ENCODE measurements at places on chromosomes 7 and 10.

GRCh38 chr10:62045765-62046521, 144.4 kb downstream of the ARID5B start:
- no peak for DNase-seq

GRCh38 chr10:74310652-74311257, 159.7 kb downstream of the ADK start:
- no peak for DNase-seq

DNA sequence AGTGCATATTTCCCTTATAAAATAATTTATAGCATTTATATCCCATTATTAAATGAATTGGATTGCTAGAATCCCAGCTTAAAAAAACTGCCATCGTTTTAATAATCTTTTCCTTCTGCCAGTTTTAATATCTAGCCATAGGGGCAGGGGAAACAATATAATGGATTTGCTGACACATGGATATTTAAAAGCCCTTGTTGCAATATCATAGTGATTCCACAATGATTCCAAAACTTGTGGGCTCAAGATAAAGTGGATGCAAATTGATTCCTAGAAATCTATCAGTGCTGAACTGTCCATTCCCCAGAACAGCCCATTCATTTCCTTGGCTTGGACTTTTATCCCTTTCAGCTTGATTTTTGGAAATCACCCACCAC, 2.6 kb downstream of the CPA2 start:
- no peak for DNase-seq

GRCh38 chr10:17533731-17534130, 79.3 kb upstream of the ST8SIA6 start:
- no peak for DNase-seq

DNA sequence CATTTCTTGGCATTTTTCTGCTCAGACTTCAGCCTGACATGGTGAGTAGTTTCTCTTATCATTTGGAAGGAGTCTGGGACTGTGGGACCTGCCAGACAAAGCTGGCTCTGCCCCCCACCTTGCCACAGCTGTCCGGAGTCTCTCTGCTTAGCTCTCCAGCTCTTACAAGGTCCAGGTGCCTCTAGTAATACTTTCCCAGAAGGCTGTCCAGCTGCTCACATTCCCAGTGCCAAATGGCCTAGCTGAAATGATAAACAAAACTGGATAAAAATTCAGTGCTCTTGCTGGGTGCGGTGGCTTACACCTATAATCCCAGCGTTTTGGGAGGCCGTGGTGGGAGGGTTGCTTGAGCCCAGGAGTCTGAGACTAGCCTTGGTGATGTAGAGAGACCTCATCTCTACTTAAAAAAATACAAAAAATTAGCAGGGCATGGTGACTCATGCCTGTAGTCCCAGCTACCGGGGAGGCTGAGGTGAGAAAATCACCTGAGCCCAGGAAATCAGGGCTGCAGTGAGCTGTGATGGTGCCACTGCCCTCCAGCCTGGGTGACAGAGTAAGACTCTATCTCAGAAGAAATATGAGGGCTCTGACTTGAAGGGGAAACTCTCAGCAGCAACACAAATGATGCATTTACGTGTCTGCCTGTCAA, 86.8 kb downstream of the C10orf90 start:
- no peak for DNase-seq

DNA sequence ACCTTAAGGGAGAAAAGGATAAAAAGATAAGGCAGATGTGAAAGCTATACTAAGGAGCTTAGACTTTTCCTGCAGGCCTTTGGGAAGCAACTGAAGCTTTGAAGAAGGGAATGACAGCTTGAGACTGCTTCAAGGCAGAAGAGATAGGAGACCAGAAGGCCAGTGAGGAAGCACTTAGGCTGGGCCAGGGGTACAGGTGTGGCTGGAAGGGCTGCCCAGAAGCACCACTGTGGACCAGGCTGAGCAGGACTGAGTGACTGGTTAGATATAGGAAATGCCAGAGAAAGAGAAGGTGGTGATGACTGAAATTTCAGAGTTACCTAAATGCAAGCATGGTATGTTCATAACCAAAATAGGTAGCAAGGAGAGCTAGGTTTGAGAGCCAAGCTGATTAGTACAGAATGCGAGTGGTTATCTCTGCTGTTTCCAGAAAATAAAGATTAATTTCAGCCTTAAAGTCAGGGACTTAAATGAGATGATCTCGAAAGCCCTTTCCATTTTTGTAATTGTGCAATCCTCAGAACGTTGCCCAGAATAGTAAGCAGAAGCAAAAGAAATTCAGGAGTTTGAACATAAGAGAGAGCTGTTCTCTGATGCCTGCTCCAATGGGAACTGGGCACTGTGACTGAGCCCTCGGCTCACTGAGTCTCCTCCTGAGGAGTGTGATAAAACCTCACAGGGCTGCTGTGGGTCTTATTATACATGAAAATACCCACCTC, 54.9 kb downstream of the MET start:
- no peak for DNase-seq

DNA sequence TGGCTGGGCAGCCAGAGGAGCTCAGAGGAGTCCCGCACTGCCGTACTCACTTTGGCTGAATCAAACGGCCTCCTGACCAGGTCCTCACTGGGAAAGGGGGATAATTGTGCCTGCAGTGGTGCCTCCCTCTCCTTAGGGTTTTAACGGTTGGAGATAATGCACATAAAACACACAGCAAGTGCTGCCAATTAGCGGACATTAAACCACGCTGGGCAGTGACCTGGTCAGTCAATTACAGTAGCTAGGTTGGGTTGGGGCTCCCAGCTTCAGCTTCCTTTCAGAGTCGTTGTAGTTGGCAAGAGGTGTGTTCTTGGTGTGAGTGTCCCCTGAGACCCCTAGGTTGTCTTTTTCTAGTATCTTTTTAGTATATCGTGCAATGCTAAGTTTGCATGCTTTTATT, 146.6 kb downstream of the C10orf105 start:
- DNase-seq: no peak

Measured in stimulated activated CD8-positive, alpha-beta memory T cell treated with anti-CD3 and anti-CD28 coated beads, Interleukin-4, amount 100 ng/mL, for 4 hours (primary cell).